Anterior cingulate cortex (tissue), 58 donors: ENCODE measurements at places on chromosomes 1 and 21.

DNA sequence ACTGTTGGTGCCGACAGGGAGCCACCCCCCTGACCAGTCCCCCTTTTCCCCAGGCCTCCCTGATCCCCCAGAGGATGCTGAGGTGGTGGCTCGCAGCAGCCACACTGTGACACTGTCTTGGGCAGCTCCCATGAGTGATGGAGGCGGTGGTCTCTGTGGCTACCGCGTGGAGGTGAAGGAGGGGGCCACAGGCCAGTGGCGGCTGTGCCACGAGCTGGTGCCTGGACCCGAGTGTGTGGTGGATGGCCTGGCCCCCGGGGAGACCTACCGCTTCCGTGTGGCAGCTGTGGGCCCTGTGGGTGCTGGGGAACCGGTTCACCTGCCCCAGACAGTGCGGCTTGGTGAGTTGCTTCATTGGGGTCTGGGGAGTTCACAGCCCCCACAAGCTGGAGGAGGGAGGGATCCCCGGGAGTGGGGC is 89.2 kb downstream of the TRIM11 start:
- no peak for DNase-seq

DNA sequence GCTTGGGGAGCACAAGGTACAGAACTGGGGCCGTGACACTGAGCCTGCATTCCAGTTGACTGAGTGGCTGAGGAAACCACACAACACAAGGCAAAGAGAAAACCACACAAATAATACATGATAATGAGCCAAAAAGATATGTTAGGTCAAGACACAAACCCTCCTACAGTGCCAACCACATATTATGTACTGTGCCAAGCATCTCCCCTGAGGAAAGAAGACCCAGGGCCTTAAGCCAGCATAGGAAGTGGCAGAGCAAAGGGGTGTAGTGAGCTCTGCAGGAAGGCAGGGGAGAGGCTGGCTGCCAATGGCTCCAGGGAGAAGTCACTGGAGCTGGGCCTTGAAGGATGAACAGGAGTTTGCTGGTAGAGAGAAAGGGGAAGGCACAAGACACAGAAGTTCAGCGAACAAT is 28.2 kb downstream of the CTNNBIP1 start:
- DNase-seq = no peak

- DNase-seq = no peak
Measured at GRCh38 chr1:27307874-27308598, 13.9 kb upstream of the TMEM222 start.

DNA sequence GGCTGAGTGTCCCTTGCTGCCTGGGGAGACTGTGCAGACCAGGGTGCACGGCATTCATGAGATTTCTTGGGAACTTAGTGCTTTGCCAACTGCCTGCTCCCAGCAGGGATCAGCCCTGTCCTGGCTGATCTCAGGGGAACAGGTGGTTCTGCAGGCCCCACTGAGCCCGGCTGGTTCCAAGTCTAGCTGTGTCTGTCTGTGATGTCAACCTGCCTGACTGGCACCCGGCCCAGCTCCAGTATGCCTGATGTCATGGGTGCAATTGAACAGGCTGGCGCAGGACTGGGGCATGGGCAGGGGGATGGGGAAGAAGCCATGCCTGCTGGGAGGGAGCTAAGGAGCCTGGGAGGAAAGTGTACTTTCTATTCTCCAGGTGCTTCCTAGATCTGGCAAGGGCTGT is 227.1 kb downstream of the GRIK3 start:
- DNase-seq = no peak

- no peak for DNase-seq
Measured at GRCh38 chr21:34962586-34963222, 86.4 kb downstream of the RUNX1 start.

GRCh38 chr21:28272272-28272992 is 720.2 kb downstream of the LTN1 start:
- no peak for DNase-seq

- DNase-seq = no peak
Measured at GRCh38 chr1:165352442-165353293, 3.8 kb downstream of the LMX1A start.

GRCh38 chr1:5756434-5757186 is 235.6 kb downstream of the NPHP4 start:
- DNase-seq = no peak

DNA sequence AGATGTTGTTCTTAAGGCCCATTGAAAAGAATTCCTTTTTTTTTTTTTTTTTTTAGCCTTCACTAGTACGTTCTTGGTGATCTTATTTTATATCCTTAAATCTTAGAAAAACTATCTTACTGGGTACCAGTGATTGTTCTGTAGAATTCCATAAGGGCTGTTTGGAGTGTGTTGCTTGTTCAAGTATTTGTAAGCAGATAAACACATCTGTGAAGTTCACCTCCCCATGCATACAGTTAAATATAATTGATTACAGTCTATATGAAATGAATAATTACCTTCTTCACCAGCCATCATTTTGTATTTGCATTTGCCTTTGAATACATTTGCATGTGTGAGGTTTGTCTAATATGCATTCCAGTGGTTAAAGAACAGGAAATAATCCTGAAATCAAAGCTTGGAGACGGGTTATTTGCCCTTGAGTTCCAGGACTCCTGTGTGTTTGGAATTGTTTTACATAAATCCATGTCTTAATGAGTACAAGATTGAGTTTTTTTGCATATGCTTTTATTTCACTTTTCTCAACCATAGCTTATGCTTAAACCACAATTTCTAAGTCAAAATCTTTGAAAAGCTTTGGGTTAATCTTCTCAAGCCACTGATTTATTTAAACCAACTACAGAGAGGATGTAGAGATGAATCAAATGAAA is 73.1 kb downstream of the VPS13D start:
- no peak for DNase-seq

DNA sequence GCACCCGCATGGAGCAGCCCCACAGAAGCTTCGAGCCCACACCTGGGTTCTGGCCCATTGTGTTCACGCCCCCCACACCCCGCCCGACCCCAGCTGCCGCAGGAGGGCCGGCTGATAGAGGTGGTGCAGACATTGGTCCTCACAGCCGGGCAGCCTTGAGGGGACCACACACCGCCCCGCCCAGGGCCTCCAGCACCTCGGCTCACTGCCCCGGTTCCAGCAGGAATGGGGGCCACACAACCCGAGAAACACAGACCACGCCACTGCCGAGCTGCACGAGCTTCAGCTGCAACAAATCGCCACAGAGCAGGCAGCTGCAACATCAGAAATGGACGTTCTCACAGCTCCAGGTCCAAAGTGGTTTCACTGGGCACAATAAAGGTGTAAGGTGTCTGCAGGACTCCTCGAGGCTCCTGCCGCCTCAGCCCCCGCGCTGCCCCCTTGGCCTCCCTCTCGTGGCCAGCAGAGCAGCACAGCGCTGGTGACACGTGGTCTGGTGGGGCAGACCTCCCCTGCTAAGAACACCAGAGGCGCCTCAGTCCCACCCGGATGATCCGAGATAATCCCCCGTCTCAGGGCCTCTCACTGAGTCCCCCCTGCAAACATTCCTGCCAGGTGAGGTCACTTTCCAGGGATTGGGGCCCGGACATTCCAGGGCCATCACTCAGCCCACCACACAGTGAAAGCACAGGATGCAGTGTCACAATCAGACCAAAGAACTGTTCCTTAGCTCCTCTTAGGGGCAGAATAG is 62.3 kb upstream of the ADARB1 start:
- DNase-seq = no peak

DNA sequence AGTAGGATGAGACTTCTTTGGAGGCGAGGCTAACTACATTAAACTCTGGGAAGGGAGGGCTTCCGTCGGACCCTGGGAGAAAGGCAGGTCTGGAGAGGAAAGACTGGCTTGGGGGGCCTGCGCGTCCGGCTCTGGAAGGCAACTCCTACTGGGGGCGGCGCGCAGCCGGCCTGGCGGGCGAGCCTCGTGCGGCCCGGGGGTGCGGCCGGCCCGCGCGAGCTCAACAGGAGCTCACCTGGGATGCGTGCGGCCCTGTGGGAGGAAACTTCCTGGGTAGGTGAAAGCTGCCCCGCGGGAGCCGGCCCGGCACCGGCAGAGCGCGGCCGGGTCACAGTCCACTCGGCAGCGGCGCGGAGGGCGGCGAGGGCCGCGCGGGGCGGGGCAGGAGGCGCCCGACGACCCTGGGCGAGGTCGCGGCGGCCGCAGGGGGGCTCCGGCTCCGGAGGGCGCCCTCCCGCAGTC is 449 bp downstream of the EPS15 start:
- DNase-seq = no peak

GRCh38 chr1:165284454-165284853 is 72.1 kb downstream of the LMX1A start:
- DNase-seq = no peak

GRCh38 chr1:237556911-237557310 is 333.8 kb downstream of the ZP4 start:
- peak; percentile 44 for DNase-seq

DNA sequence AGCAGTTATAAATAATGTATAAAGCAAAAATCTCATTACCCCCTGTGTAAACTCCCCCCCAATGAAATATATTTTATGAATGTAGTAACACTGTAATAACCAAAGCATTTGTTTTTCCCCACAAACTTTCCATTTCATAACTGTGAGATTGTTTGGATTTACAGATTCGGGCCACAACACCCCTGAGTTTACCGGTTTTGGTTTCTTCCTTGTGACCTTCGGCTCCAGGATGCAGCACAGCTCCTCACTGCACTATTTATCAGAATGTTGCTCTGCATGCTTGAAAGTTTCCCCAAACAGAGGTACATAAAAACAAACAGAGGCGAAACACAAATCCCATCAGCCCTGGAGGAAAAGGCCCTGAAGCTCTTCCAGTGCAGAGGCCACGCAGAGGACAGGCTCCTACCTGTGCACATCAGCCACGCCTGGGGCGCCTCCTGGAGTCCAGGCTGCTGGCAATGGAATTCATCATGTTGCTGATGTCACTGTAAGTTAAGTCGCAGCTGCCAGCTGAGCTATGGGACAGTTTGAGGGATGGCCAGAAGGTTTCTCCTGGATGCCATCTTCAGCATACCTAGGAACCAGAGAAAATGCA is 122.0 kb downstream of the LMO4 start:
- no peak for DNase-seq

GRCh38 chr1:68725001-68725752 is 228.3 kb upstream of the DEPDC1 start:
- no peak for DNase-seq

GRCh38 chr1:223347583-223347982 is 16.4 kb downstream of the SUSD4 start:
- no peak for DNase-seq

DNA sequence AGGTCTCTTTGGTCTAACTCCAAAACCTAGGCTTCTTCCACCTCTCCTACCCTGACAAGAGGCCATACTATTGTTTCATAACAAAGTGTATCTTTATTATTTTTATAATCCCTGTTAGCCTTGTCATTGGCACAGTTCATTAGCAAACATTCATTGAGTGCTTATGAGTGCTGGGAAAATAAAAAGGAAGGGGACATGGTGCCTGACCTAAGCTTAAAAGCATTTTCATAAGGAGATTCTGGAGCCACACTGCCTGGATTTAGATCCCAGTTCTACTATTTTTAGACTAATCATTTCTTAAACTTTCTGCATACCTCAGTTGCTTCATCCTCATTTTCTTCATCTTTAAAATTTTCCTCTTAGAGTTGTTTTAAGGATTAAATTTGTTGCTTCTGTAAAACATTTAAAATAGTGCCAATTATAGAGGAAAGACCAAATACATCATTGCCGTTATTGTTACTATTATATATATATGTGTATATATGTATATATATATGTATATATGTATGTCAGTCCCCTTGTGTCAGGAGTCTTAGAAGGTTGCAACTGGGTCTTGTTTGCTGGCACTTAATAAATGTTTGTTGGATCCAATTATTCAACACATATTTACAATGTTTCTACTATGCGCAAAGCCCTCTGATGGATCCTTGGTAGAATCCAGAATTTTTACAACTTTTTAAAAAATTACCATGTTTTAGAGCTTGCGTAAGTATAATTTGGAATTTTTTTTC is 250.9 kb upstream of the SGIP1 start:
- DNase-seq = no peak

- DNase-seq = peak; percentile 90
Measured at GRCh38 chr1:44213222-44214112, at the start of gene DMAP1. Gene DMAP1, plus strand, starts transcription at chr1:44213471. Its CDS starts 283 bp downstream, at chr1:44213754.

DNA sequence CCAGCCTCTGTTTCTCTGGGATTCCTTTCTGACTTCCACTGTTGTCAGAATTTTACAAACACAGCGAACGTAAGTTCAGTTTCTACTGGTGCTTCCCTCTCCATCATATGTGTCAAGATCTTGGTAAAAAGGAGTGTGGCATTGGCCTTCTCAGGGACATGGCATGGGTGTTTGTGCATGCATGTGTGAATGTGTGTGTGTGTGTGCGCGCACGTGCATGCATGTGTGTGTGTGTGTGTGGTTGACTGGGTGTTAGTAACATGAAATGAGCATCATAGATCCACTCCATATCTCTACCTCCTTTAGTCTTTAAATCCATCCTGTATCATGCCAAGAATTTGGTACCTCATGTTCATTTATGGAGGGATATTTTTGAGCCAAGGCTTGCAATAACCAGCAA is 411.3 kb downstream of the NPHP4 start:
- DNase-seq = no peak

DNA sequence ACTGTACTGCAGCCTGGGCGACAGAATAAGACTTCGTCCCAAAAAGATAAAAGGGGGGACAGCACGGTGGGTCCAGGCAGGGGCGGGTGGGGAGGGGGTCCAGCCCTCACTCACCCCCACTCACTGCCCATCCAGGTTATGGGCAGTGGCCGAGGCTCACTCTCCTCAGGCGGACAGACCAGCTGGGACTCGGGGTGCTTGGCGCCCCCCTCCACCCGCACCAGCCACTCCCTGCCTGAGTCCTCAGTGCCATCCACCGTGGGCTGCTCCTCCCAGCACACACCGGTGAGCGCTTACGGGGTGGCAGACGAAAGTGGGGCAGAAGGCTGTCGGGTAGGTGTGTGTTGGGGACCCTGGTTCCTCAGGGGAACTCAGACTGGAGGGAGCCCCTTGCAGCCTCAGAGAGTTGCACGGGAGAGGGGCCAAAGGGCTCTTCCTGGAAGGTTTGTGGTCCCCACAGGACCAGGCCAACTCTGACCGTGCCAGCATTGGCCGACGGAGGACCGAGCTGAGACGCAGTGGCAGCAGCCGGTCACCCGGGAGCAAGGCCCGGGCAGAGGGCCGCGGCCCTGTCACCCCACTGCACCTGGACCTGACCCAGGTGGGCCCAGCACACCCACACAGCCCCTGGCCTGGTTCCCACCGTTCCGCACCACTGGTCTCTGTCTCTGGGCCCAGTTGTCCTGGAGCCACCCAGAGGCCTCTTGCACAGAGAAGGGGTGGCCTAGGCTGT is 6.6 kb downstream of the PLEKHN1 start:
- DNase-seq = no peak

- no peak for DNase-seq
Measured at GRCh38 chr1:38055398-38055797, 8.8 kb upstream of the POU3F1 start.

- no peak for DNase-seq
Measured at GRCh38 chr1:21298981-21299391, 8.7 kb upstream of the ECE1 start.

- no peak for DNase-seq
Measured at GRCh38 chr1:96130432-96130831, 591.2 kb upstream of the PTBP2 start.

DNA sequence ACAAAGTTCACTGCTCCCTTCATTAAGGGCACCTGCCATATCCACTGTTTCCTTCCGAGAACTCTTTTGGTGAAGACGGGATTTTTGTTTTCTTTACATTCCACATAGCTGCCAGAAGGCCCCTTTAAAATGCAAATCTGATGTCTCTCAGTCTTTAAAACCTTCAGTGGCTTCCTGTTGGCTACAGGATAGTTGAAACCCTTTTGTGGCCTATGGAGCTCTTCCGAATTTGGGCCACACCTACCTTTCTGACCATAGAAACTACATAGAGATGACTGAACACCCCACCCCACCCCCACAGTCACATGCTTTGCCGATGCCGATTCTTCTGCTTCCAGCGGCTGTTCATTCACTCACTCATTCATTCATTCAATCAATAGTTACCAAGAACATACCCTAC is 502.6 kb downstream of the KIF26B start:
- DNase-seq = no peak
